Naive thymus-derived CD8-positive, alpha-beta T cell (primary cell): ENCODE measurements at places on chromosomes 1 and 21.

DNA sequence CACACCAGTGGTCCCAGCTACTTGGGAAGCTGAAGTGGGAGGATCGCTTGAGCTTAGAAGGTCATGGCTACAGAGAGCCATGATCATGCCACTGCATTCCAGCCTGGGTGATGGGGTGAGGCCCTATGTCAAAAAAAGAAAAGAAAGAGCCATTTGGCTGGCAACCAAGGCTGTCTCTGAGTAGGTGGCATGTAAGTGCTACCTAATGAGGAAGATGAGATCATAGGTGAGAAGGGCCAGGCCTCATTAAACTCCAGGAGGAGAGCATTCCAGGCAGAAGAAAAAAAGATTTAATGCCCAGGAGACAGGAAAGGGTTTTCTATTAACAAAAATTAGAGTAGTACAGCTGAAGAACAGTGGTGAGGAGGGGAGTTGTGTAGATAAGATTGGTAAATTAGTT, 103.4 kb upstream of the ZNF678 start:
- H3K4me1 ChIP-seq = no peaks in the 10 kb centered on the region
- no peak overlapping the region for H3K27ac ChIP-seq
- H3K36me3 ChIP-seq = no peaks in the 10 kb centered on the region
- no peak for DNase-seq
- H3K4me3 ChIP-seq = no peak overlapping the region
- peaks cover 13% of the 10 kb centered on the region for H3K27me3 ChIP-seq

GRCh38 chr1:47658161-47658920, 220.5 kb downstream of the FOXD2 start:
- H3K4me3 ChIP-seq = no peak overlapping the region
- no peak for DNase-seq
- no peak overlapping the region for H3K27ac ChIP-seq
- H3K4me1 ChIP-seq = no peaks in the 10 kb centered on the region
- peaks cover 35% of the 10 kb centered on the region for H3K27me3 ChIP-seq

DNA sequence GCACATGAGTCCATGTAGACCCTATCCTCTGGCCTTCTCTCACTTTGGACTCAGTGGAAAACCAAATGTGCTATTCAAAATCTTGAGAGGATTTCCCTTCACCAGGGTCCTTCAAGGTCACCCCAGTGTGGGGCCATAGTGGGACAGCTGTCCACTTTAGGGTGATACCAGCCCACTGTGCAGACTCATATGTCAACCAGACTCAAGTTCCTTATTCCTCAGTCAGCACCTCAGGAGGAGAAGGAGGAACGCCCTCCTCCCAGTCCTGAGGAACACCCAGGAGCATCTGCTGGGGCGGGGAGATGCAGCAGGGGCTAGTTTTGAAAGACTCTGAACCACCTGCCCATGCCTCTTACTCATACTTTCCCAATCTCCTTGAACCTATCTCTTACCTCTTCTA, 340.9 kb downstream of the MATN1 start:
- peaks cover 3% of the 10 kb centered on the region for H3K4me1 ChIP-seq
- no peak for DNase-seq
- peaks cover 9% of the 10 kb centered on the region for H3K27me3 ChIP-seq
- H3K4me3 ChIP-seq = no peak overlapping the region
- no peak overlapping the region for H3K27ac ChIP-seq

- H3K36me3 ChIP-seq = no peaks in the 10 kb centered on the region
- no peak overlapping the region for H3K27ac ChIP-seq
- no peak for DNase-seq
- no peaks in the 10 kb centered on the region for H3K27me3 ChIP-seq
- H3K4me1 ChIP-seq = peaks cover 9% of the 10 kb centered on the region
These were observed 40.1 kb downstream of the SYT6 start for GRCh38 chr1:114113411-114114184.

GRCh38 chr1:186730951-186731729, 50.9 kb upstream of the PTGS2 start:
- H3K4me1 ChIP-seq = no peaks in the 10 kb centered on the region
- no peak overlapping the region for H3K27ac ChIP-seq

DNA sequence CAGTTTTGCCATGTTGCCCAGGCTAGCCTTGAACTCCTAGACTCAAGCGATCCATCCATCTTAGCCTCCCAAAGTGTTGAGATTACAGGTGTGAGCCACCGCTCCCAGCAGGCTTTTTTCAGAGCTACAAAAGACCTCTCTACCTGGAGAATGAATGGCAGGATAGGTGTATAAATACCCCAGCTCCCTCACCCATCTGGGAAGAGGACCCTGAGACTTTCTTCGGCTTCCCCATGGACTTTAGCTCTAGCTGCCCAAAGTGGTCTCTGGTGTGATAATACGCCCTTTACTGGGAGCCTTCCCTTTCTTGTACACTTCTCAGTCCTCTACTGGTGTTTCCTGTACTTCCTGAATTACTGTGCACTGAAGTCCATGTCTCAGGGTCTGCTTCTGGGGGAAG, 60.6 kb downstream of the PTP4A2 start:
- no peak for DNase-seq
- no peak overlapping the region for H3K4me3 ChIP-seq

- H3K27me3 ChIP-seq = no peaks in the 10 kb centered on the region
- peaks cover 9% of the 10 kb centered on the region for H3K4me1 ChIP-seq
- no peaks in the 10 kb centered on the region for H3K36me3 ChIP-seq
- no peak overlapping the region for H3K4me3 ChIP-seq
These were observed 31.3 kb downstream of the NCMAP start for GRCh38 chr1:24586970-24587820.

- H3K4me1 ChIP-seq = peaks cover 10% of the 10 kb centered on the region
- no peak overlapping the region for H3K4me3 ChIP-seq
- H3K36me3 ChIP-seq = no peaks in the 10 kb centered on the region
- H3K27me3 ChIP-seq = no peaks in the 10 kb centered on the region
- no peak for DNase-seq
These were observed 26.2 kb upstream of the PRKACB start for GRCh38 chr1:84117868-84118267.

DNA sequence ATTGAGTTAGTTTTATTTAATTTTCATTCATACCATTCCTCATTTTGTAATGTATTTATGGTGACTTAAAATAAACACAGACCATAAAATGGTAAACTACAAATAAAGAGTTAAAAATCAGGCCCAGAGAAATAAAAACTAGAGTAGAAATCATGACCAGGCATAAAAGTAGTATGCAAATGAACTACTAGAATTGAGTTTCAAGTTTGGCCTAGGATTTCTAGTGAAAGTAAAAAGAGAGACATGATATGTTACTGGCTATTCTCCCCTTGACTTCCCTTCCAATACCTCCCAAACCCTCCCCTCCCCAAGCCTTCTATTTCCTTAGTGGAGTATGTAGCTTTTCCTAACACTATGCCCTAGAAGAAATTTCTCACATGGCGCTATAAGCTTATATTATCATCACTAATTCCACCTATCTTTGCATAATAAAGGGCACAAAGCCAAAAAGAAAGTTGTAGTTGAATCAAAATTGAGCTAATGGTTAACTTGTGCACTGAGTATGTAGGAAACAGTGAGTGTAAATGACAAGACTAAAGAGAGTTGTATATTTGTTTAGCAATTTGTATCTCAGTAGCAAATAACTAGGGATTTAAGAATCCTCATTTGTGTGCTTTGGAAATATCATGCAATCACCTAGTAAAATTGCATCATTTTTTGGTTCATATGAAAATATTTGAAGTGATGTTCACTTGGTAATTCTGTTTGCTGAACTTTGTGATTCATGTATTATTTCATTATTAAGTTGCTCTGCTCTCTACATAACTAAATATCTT, 29.7 kb upstream of the CDC14A start:
- H3K27me3 ChIP-seq = no peaks in the 10 kb centered on the region
- H3K4me1 ChIP-seq = no peaks in the 10 kb centered on the region
- no peak overlapping the region for H3K27ac ChIP-seq
- no peak overlapping the region for H3K4me3 ChIP-seq

DNA sequence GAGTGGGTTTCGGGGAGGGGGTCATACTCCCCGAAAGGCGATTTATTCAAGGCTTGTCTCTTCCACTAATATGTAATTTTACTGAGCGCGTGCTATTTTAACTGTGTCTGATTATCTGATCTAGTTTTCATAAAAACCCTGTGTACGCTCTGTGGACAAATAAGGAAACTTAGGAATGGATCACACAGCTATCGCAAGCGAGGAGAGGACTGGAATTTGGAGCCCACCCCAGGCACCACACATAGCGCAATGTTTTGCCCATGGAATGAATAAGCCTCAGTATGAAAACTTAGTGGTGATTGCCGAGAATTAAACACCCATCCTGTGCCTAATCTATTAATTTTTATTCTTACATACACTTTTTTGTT, 9.8 kb upstream of the RAB42 start:
- H3K36me3 ChIP-seq = peaks cover 8% of the 10 kb centered on the region
- peaks cover 16% of the 10 kb centered on the region for H3K4me1 ChIP-seq
- H3K27ac ChIP-seq = peak overlapping the region; percentile 87
- no peaks in the 10 kb centered on the region for H3K27me3 ChIP-seq
- H3K4me3 ChIP-seq = peak overlapping the region; percentile 93
- DNase-seq = no peak

DNA sequence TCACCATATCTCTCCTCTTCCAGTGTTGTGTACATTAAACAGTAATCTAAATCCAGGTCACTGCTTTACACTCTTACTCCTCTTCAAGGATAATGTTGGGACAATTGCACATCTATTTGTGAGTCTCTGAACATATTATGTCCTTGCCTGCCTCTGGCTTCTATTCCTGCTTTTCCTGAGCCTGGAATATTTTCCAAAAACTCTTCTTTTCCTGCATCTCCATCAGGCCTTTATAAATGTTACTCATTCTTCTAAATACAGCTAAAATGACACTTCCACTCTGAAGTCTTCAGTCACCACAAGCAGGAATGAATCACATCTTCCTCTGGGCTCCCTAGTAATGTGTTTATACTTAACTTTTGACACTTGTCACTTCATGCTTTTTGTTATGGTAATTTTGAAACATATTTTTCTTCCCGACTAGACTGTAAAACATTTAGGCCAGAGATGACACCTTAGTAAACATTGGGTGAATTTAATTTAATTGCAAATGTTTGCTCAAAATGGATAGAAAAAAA, 396.0 kb downstream of the LRRIQ3 start:
- no peak for DNase-seq
- H3K27me3 ChIP-seq = no peaks in the 10 kb centered on the region
- no peak overlapping the region for H3K4me3 ChIP-seq
- H3K4me1 ChIP-seq = no peaks in the 10 kb centered on the region

DNA sequence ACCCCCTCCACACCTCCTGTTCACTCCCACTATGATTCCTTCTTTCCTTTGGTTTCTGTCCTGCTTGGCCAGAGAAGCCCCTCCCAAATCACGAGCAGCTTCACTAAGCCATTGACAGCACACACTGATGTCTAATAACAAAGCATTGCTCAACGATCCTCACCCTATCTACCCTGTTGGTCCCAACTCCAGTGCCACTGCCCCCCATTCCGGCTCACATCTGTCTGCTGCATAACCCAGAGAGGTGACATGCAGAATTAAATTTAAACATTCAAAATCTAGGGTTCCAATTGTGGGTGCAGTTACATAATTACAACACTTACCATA, 236.9 kb downstream of the TTLL7 start:
- no peak overlapping the region for H3K27ac ChIP-seq
- peaks cover 11% of the 10 kb centered on the region for H3K4me1 ChIP-seq
- H3K36me3 ChIP-seq = peaks cover 2% of the 10 kb centered on the region
- no peaks in the 10 kb centered on the region for H3K27me3 ChIP-seq

DNA sequence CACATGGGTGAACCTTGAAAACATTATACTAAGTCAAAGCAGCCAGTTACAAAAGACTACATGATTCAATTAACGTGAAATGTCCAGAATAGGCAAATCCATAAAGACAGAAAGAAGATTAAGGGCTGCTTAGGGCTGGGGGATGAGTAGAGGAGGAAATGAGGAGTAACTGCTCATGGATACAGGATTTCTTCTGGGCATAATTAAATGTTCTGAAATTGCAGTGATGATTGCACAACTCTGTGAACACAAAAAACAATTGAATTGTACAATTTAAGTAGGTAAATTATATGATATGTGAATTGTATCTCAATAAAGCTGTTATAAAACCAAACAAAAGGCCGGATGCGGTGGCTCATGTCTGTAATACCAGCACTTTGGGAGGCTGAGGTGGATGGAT, 52.2 kb downstream of the RERE start:
- H3K36me3 ChIP-seq = no peaks in the 10 kb centered on the region
- no peak overlapping the region for H3K4me3 ChIP-seq
- peaks cover 9% of the 10 kb centered on the region for H3K4me1 ChIP-seq
- no peak overlapping the region for H3K27ac ChIP-seq

DNA sequence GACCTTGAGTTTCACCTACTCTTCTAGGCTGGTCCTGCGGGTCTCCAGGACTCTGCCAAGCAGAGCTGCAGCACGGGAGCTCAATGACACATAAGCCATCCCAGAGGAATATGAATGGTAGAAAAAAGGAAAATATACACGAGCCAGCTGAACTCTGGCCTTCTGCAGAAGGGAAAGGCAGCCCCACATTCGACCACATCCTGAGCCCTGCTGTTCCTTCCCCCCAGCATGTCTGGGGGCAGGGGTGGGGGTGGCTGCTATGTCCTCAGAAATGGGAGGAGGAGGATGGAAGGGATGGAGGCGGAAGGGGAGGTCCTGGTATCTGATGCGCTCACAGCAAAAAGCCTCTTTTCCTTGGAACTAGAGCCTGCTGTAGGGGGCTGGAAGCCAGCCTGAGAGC, 12.1 kb upstream of the KDF1 start:
- H3K36me3 ChIP-seq = no peaks in the 10 kb centered on the region
- H3K4me3 ChIP-seq = no peak overlapping the region
- peaks cover 5% of the 10 kb centered on the region for H3K4me1 ChIP-seq
- DNase-seq = no peak
- peaks cover 1% of the 10 kb centered on the region for H3K27me3 ChIP-seq

GRCh38 chr1:240285540-240285939, 193.9 kb downstream of the FMN2 start:
- no peaks in the 10 kb centered on the region for H3K36me3 ChIP-seq
- no peaks in the 10 kb centered on the region for H3K4me1 ChIP-seq
- H3K27me3 ChIP-seq = no peaks in the 10 kb centered on the region
- no peak overlapping the region for H3K4me3 ChIP-seq

DNA sequence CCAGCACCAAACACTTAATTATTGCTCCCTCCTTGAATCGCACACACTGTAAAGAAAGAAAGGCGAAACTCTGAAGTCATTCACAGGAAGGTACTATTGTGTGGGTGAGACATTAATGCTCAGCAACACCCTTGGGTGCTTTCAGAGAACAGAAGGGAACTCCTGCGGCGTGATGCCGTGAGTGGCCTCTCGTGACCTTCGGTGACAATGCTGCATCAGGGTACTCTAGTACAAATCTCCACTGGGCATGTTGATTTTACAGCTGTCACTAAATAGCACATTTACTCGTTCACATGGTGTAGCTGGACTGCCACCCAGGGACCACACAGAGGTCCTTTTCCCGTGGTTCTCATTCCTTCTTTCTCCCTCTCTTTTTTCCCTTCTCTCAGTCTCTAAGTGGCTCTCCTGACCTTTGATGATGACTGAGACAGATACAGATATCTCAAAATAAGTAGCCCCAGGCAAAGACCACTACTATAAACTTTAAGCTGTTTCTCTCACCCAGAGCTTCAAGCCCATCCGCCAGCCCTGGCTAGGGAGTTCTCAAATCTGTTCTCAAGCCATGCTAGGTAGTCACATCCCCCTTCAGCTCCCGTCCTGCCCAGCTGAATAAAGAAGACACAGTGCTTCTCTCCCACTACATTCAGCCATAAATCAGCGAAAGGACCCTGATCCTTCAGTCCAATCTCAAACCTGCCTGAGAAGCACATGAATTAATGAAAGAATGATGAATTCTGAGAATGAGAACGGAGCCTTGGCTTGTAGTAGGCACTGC, 223.4 kb upstream of the FMN2 start:
- no peak overlapping the region for H3K27ac ChIP-seq
- peaks cover 5% of the 10 kb centered on the region for H3K36me3 ChIP-seq
- H3K4me1 ChIP-seq = no peaks in the 10 kb centered on the region
- DNase-seq = no peak
- H3K4me3 ChIP-seq = no peak overlapping the region
- H3K27me3 ChIP-seq = no peaks in the 10 kb centered on the region
